ENCODE measurements at places on chromosomes 6 and 20.
A peak's percentile ranks its signal among the peaks of the same experiment; 100 is the strongest.

DNA sequence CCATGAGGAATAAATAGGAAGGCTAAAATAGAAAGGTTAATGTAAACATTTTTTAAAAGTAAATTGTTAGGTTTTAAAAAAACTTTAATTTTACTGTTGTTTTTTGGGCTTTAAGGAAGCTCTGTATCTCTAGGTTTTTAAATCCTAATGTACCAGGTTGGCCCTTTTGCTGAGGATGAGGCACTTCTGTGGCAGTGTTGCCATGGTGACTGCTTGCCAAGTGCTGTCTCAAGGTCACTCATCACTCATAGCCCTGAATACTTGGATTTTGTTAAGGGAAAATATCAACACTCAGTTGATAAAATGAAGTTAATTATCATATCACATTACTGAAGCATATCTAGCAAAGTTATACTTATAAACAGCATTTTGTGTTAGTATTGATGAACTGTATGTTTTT, 50.2 kb downstream of the NCOA3 start:
- DNase-seq, result no peak

DNA sequence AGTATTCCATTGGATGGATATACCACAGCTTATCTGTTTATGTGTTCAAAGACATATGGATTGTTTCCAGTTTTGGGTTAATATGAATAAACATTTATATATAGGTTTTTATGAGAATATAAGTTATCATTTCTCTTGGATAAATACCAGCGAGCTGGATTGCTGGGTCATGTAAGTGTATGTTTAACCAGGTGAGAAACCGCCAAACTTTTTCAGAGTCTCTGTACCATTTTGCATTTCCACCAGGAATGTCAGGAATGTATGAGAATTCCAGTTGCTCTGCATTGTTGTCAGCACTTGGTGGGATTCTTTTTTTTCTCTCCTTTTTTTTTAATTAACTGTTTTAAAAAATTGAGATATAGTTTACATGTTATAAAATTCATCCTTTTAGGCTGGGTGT, 52.1 kb downstream of the PHF20 start:
- DNase-seq, result no peak

- no peak for DNase-seq
These were observed 670.0 kb downstream of the DHX35 start for GRCh38 chr20:39632176-39632575.

DNA sequence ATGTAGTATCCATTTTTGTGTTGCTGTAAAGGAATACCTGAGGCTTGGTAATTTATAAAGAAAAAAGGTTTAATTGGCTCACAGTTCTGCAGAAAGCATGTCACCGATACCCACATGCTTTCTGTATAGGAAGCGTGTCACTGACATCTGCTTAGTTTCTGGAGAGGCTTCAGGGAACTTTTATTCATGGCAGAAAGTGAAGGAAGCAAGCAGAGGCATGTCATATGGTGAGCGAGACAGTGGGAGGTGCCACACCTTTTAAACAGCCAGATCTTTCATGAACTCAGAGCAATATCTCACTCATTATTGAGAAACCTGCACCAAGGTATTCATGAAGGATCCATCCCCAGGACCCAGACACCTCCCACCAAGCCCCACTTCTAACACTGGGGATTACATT, 3.5 kb downstream of the SUMO4 start:
- DNase-seq, result no peak

GRCh38 chr6:112592159-112592558, 245.0 kb downstream of the RFPL4B start:
- DNase-seq, result no peak

- no peak for DNase-seq
These were observed 48.4 kb downstream of the EZR start for GRCh38 chr6:158770533-158771330.

DNA sequence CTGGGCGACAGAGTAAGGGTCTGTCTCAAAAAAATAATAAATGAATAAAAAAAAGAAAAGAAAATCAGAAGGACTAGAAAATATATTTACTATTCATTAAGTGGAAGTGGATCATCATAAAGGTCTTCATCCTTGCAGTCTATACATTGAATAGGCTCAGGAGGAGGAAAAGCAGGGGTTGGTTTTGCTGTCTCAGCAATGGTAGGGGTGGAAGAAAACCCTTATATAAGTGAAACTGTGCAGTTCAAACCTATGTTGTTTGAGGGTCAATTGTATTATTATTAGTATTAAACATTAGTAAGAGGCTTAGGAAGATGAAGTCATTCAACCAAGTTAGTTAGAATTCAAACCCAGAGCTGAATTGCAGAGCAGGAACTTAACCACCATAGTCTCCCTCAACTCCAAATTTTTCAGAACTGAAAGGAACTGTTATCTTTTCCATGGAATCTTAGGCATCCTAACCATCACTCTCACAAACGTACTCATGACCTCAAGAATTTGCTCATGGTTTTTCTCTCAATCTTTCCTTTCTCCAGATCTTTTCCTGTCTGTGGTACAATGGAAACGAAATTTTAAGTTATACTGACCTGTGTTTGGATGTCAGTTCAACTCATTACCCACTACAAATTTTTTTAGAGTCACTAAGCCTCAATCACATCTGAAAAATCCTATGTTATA, 7.7 kb upstream of the SMIM13 start:
- DNase-seq, result no peak

DNA sequence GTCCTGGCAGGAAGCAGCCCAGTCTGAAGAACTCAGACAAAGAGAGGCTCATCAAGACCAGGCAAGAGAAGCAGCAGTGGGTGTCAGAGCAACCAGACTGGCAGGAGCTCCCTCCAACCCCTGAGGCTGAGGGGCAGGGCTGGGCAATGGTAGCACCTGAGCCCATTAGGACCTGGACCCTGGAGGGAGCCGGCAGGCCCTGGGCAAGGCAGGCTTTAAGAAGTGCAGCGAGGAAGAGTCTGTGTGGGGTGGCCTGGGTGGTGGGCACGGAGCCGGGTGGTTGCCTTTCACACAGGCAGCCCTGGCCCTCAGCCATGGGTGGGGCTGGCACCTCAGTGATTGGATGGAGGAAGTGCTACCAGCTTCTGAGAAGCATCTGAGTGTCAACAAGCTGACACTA, 33.1 kb upstream of the IRF4 start:
- DNase-seq, result no peak

GRCh38 chr6:105273589-105273988, 93.8 kb upstream of the POPDC3 start:
- no peak for DNase-seq

DNA sequence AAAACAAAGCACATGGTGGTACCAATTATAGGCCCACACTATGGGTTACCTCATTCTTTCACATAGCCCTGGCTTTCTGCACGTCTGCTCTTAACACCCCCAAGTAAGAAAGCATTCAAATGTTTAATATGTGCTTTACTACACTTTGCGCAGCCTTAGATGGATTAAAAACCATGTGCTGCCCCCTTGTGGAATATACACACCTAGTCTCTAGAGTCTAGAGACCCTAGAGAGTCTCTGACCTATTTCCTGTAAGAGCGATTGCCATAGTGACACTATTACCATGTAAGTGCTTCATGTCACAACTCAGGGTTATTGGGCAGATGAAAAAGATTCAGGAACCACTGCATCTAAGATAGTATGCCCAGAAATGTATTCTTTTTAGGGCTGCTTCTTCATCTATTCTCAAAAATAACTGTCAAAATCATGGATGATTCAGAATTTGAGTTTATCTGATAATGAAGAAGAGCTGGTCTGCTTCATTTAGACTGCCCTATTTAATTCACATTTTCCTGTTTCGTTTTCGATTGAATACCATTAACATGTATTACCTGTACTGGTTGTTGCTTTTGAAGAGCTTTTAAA, 186.3 kb downstream of the ADGB start:
- DNase-seq, result no peak

DNA sequence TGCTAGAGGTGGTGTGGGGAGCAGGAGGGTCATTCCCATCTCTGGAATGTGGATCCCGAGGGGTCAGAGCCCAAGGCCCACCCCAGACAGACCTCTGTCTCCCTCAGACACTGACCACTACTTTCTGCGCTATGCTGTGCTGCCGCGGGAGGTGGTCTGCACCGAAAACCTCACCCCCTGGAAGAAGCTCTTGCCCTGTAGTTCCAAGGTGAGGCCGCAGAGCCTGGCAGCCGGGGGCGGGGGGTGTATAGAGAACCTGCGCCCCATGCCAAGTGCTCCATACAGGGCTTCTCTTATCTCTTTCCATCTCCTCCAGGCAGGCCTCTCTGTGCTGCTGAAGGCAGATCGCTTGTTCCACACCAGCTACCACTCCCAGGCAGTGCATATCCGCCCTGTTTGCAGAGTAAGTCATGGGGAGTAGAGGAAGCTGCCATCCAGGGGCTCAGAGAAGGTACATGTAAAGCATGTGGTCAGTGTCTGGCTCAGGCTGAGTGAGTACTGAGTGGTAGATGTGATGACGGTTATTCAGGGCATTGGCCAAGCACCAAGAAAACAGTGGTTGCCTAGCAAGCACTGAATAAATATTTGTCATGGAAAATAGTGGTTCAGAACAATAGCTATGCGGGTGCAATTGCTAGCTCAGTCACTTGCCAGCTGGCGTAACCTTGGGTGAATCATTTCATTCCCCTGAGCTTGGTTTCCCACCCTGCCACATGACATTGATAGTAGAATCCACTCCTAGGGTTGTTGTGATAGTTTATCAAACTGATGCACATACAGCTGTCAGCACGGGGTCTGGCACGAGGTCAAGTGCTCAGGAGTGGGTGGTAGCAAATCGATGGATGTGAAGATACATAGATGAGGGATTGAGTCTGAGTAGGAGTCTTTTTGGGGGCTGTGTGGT, 3.5 kb downstream of the PIGT start:
- DNase-seq, result no peak

DNA sequence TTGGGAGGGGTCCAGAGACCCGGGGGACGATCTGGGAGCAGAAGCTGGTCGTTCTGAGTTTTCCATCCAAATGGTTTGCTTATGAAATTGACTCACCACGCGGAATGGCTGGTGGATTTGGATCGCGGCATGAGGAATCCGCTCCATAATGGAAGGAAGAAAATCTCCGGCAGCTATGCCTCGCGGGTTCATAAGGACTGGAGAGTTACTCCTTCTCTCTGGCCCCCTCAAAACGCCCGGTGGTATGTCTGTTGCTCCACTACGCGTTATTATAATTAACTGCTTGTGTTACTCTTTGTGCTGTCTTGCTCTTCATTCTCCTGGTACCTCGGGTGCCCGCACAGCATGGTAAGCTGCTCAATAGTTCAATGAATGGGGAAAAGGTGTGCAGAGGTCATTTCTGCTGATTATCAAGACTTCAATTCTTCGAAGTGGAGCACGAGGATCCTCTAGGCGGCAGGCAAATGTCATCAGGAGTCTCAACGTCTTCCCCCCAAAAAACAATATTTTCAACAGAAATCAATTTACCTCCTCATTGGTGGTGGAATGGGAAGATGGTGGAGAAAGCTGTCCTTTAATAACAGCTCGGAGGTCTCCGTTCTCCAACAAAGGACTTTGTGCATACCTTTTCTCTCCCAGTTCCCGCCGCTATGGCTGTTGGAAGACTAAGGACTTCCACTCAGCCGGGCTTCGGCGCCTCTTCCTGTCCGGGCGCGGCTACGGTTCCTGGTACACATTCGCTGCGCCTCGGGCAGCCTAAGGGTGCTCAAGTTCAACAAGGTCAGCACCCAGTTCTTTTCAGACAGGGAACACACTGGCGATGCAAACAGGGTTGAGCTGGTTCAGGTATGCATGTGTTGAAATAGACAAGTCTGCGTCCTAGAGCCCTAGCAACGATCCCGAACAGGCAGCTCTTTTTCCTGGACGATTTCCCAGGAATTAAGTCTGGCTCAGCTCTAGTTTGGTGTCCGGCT, 9.2 kb upstream of the PRSS16 start:
- DNase-seq, result no peak

GRCh38 chr20:11301699-11302098, 616.0 kb upstream of the BTBD3 start:
- no peak for DNase-seq

GRCh38 chr20:6533761-6534479, 233.6 kb upstream of the BMP2 start:
- peak; percentile 20 for DNase-seq

DNA sequence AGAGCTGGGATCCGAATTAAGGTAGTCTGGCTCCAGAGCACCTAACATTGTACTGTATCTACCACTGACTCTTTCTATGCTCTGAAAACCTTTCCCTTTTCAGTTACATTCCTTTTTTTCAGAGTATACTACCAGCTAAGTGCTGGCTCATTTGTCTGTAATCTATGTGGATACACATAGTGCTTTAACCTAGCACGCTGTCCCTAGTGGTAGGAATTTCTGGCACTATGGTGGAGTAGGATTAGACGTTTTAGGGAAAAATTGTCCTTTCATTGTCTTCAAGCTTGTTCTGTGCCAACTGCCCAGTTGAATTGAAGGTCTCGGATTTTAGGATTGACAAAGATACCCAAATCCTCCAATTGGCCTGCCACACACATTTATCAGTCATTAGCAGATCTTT, 259.1 kb upstream of the FERMT1 start:
- DNase-seq, result no peak

GRCh38 chr6:170134031-170134470, 156.8 kb downstream of the DLL1 start:
- DNase-seq, result peak; percentile 15

- DNase-seq, result no peak
These were observed 97.9 kb upstream of the BTN3A2 start for GRCh38 chr6:26267083-26267589.

- no peak for DNase-seq
These were observed 247.7 kb downstream of the GMDS start for GRCh38 chr6:1997702-1998101.

GRCh38 chr20:16520154-16520553, 53.1 kb downstream of the KIF16B start:
- no peak for DNase-seq

DNA sequence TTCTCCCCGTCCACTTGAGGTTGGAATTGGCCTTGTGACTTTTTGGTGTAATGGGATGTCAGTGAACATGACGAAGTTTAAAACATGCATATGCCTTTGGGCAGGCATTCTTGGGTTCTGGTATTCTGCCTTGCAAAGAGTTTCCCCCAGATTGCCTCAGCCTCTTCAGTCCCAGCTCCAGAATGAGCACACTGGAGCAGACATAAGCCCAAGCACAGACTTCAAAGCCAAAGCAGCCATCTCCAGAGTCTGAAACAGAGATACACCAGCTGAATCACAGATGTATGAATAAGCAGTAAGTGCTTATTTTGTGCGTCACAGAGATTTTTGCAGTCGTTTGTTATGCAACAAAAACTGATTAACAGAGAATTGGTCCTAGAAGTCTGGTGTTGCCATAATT, 546.0 kb downstream of the FRK start:
- DNase-seq, result no peak

GRCh38 chr6:30060606-30061091, 416 bp upstream of the POLR1H start:
- peak; percentile 47 for DNase-seq

- no peak for DNase-seq
These were observed 339.4 kb downstream of the CD83 start for GRCh38 chr6:14456941-14457340.

DNA sequence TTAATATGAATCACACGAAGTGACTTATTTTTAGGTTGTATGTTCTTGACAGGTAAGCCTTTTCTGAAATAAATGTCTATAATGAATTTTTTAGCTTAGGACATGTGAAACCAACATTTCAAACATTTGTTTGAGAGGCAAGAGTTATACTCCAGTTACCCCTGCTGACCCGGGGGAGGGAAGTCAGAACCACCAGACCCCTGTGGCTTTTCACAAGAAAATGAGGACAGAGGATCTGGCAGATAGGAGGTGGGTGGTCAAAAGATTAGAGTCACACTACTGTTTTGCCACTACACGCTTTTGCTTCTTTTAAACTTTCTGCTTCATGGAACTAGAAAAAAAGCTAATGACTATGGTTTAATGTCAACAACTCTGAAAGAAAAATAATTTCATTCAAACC, 27.5 kb upstream of the ADGRF4 start:
- no peak for DNase-seq

- DNase-seq, result no peak
These were observed 407.7 kb downstream of the EPM2A start for GRCh38 chr6:145327586-145327985.
